Suppressor macrophage treated with lipopolysaccharide for 1 hour (primary cell): ENCODE measurements at places on chromosomes 7 and 10.

DNA sequence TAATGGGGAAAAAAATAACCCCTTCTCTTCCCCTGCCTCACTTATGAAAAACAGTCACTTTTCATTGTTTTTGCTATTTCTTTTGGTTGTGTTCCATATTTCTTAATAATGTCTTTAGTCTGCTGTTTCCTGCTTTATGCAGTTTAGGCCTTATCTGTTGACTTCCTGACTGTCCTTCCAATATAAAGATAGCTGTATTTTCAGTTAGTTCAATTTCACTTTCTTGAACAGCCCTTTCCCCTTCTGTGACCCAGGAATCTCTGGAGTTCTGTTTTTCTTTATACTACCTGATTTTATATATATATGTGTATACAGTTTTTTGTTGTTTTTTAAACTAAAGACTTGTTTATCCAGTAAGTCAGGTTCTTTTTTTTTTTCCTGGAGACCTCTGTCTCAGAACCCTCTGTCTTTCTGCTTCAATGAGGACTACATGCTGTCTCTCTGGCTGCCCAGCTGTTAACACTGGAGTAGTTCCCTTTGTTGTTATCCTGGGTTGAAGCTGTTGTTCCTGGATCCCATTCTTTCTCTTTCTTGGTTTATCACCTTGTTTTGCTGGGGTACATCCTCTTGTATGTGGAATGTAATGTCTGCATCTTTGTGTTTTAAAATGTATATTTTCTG lies 87.2 kb downstream of the GSDME start:
- no peak for DNase-seq

GRCh38 chr7:10085231-10085630 lies 888.4 kb upstream of the PHF14 start:
- DNase-seq: no peak

- no peak for DNase-seq
Measured at GRCh38 chr10:44781131-44781530, 130.0 kb upstream of the TMEM72 start.

DNA sequence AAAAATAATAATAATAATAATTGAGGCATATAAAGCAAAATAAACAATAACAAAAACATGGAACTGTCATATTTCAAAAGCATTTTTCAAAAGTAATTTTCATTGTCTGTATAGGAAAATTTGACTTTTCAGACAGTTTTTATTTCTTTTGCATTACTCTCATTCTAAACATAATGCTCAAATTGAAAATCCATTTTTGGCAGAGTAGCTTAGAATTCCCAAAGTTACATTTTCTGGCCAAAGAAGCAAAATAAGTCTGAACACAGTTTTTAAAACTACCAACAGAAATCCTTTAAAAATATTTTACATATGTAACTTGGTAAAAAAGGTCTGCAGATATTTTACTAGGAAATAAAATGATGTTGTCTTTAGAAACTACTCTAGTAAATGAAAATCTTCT lies 535.4 kb downstream of the ANKRD7 start:
- DNase-seq: no peak

GRCh38 chr7:47725031-47725780 lies 143.3 kb upstream of the TNS3 start:
- no peak for DNase-seq
